ENCODE measurements at places on chromosomes 4 and X. TPM values are rescaled to one million over a fixed set of nuclear protein-coding genes. Genes with fewer than 3 reads are reported as not detected.
A peak's percentile ranks its signal among the peaks of the same experiment; 100 is the strongest.

DNA sequence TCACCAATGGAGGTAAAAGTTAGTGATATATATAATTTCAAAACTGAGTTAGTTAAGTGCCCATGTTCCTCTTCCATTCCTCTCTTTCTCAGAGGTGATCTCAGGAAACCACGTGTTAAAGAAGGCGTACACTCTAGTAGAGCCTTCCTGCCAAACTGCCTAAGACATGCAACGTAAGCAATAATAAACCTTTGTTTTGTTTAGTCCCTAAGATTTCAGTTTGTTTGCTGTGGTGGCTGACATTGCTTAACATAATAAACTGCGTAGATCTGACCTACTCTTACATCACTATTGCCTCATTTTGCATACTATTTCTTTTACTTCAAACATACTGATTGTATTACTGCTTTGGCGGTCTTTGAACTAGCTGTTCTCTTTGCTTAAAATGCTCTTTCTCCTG lies 99.2 kb downstream of the JADE1 start:
- H3K4me1 ChIP-seq, result no peaks in the 10 kb centered on the region
- H3K4me3 ChIP-seq, result no peak overlapping the region
- H3K27ac ChIP-seq, result no peak overlapping the region

DNA sequence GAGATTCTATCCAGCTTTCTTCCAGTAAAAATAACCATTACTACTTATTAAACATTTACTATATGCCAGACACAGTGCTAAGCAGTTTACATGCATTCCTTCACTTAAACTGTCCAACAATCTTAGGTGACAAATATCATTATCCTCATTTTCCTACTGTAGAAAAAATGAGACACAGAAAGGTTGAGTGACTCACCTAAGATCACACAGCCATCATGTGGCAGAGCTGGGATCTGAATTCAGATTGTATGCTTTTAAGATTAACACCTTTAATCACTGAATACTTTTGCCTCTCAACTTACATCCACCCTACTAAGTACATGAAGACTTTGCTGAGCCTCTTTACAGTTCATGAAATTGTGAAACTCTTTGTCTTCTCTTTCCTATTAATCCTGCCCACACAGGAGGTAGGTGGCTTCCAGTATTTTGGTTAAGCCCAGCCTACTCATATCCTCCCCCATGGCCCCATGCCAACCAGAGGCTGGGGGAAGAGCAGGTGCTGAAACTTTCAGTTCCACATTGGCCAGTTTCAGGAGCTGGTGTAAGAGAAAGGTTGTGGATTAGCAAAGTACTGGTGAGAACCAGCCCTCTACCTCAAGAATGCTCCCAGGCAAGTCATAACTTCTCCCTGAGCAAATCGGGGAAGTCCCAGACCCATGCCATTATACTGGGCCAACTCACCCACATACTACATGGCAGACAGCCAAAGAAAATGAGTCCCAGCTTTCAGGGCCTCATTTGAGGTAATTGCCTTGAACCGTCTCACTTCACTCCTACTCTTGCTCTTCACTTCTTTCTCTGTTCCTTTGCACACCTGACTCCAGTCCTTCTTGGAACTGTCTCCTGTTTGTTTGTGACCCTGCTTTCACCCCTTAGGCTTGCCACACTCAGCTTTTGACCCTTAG lies 211.1 kb downstream of the GUCY2F start:
- H3K27ac ChIP-seq, result peak overlapping the region; percentile 61
- DNase-seq, result peak; percentile 60
- peaks cover 6% of the 10 kb centered on the region for H3K4me1 ChIP-seq
- no peaks in the 10 kb centered on the region for H3K27me3 ChIP-seq

GRCh38 chr4:79249881-79250503 lies 75.9 kb downstream of the NAA11 start:
- no peaks in the 10 kb centered on the region for H3K36me3 ChIP-seq
- no peak overlapping the region for H3K4me3 ChIP-seq
- H3K27ac ChIP-seq, result no peak overlapping the region
- no peaks in the 10 kb centered on the region for H3K4me1 ChIP-seq
- DNase-seq, result no peak
- peaks cover 5% of the 10 kb centered on the region for H3K27me3 ChIP-seq

- DNase-seq, result no peak
- no peak overlapping the region for H3K27ac ChIP-seq
- no peaks in the 10 kb centered on the region for H3K27me3 ChIP-seq
- no peaks in the 10 kb centered on the region for H3K36me3 ChIP-seq
Observed at GRCh38 chr4:7556558-7556957, 121.8 kb upstream of the PSAPL1 start.

GRCh38 chr4:6183740-6184139 lies 16.6 kb downstream of the JAKMIP1 start:
- H3K36me3 ChIP-seq, result no peaks in the 10 kb centered on the region
- H3K27me3 ChIP-seq, result peaks cover 3% of the 10 kb centered on the region
- DNase-seq, result no peak
- H3K27ac ChIP-seq, result no peak overlapping the region
- H3K4me1 ChIP-seq, result peaks cover 13% of the 10 kb centered on the region

- no peaks in the 10 kb centered on the region for H3K4me1 ChIP-seq
- DNase-seq, result no peak
- no peak overlapping the region for H3K27ac ChIP-seq
- no peak overlapping the region for H3K4me3 ChIP-seq
Observed at GRCh38 chr4:147582386-147583060, 34.7 kb upstream of the TMEM184C start.

GRCh38 chr4:154999950-155000578 lies 208.4 kb upstream of the NPY2R start:
- no peak overlapping the region for H3K4me3 ChIP-seq
- H3K27ac ChIP-seq, result no peak overlapping the region

GRCh38 chr4:53706422-53707032 lies 115.2 kb upstream of the LNX1 start:
- DNase-seq, result no peak
- peaks cover 12% of the 10 kb centered on the region for H3K4me1 ChIP-seq
- H3K27ac ChIP-seq, result no peak overlapping the region
- no peak overlapping the region for H3K4me3 ChIP-seq
- H3K27me3 ChIP-seq, result peaks cover 28% of the 10 kb centered on the region
- H3K36me3 ChIP-seq, result no peaks in the 10 kb centered on the region

- peak within 1 kb of the TSS; percentile 77 for H3K4me3 ChIP-seq
- DNase-seq, result peak; percentile 49
- H3K27ac ChIP-seq, result no peak within 1 kb of the TSS
- no peaks in the 10 kb centered on the region for H3K36me3 ChIP-seq
- peaks cover 49% of the 10 kb centered on the region for H3K27me3 ChIP-seq
Observed at GRCh38 chr4:169270810-169271691, at the start of gene SH3RF1. Gene SH3RF1 (minus strand): TSS chr4:169270956. CDS start chr4:169269212, 1,744 bp downstream.

GRCh38 chr4:122703868-122704267 lies 28.6 kb upstream of the BBS12 start:
- H3K27me3 ChIP-seq, result no peaks in the 10 kb centered on the region
- no peak for DNase-seq
- H3K27ac ChIP-seq, result peak overlapping the region; percentile 97
- peaks cover 78% of the 10 kb centered on the region for H3K4me1 ChIP-seq
- peaks cover 53% of the 10 kb centered on the region for H3K36me3 ChIP-seq

DNA sequence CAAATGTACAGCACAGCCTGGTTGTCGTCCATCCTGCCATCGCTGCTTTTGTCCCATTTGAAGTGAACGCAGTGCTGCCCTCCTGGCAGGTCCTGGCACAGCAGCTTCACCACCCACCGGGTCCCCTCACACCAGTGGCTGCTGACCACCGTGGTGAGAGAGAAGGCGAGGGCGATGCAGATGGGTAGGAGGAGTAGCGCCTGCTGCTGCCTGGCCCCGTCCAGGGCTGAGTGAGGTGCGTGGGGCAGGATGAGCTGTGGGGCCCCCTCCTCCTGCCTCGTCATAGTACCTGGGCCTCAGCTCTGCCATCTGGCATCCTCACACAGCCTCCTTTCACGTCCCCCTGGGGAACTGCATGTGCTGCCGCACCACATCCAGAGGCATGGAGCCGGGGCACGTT lies 1.8 kb downstream of the DCAF8L2 start:
- H3K27me3 ChIP-seq, result no peaks in the 10 kb centered on the region
- no peak overlapping the region for H3K27ac ChIP-seq
- no peaks in the 10 kb centered on the region for H3K36me3 ChIP-seq
- no peak for DNase-seq
- no peak overlapping the region for H3K4me3 ChIP-seq

DNA sequence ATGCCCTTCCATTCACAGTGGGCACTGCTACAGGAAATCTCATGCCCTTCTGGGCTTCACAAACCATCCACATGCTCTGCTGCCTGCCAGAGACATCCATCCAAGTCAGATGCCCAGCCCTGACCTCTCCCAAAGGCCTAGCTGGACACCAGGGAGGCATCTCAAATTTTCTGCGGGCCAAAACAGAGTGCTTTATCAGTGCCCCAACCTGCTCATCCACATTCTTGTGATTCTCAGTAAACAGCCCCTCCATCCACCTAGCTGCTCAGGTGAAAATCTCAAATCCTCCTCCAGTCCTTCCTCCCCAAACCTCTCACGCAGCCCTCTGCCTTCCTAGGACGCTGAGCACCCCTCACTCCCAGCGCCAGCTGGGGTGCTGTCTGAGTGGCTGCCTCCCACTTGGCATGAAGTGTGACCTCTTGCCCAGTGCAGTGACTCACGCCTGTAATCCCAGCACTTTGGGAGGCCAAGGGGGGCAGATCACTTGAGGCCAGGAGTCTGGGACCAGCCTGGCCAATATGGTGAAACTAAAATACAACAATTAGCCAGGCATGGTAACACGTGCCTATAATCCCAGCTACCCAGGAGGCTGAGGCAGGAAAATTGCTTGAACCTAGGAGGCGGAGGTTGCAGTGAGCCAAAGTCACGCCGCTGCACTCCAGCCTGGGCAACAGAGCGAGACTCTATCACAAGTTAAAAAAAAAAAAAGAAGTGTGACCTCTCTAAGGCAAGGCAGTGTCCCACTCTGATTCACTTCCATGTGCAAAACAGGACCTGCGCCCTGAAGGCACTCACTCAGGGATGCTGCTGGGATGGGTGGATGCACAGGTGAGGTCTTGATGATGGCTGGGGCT lies 1.7 kb upstream of the AFAP1 start:
- no peak for DNase-seq
- no peaks in the 10 kb centered on the region for H3K27me3 ChIP-seq
- H3K36me3 ChIP-seq, result no peaks in the 10 kb centered on the region
- H3K4me3 ChIP-seq, result peak overlapping the region; percentile 2
- H3K27ac ChIP-seq, result no peak overlapping the region
- peaks cover 22% of the 10 kb centered on the region for H3K4me1 ChIP-seq

DNA sequence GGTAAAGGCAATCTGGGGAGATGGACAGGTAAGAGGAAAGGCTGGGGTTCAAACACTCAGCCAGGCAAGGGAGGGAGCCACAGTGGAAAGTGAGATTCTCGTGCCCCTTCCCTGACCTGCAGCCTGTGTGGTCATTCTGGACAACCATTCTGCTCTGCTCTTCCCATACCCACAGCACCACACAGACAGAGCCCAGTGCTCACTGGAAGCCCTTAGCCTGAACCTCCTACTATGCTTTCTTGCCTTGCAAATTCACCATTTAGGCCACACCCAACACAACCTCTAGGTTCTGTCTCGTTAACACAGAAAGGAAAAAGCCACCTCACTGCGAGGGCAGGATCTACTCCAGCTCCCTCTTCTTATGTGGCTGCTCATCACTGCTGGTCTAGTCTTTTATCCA lies 92.7 kb downstream of the SHISA3 start:
- H3K27ac ChIP-seq, result no peak overlapping the region
- no peak overlapping the region for H3K4me3 ChIP-seq
- no peak for DNase-seq
- H3K4me1 ChIP-seq, result no peaks in the 10 kb centered on the region
- H3K36me3 ChIP-seq, result no peaks in the 10 kb centered on the region

- no peak for DNase-seq
- H3K4me3 ChIP-seq, result no peak overlapping the region
- H3K4me1 ChIP-seq, result no peaks in the 10 kb centered on the region
- H3K36me3 ChIP-seq, result no peaks in the 10 kb centered on the region
Observed at GRCh38 chrX:141924293-141924692, 20.6 kb downstream of the MAGEC1 start.

GRCh38 chrX:142296421-142296820 lies 91.3 kb upstream of the MAGEC2 start:
- H3K27me3 ChIP-seq, result no peaks in the 10 kb centered on the region
- no peaks in the 10 kb centered on the region for H3K36me3 ChIP-seq
- no peak overlapping the region for H3K27ac ChIP-seq
- H3K4me3 ChIP-seq, result no peak overlapping the region
- DNase-seq, result no peak

Gene NUP54
- total RNA-seq, result 53.4 TPM

Gene CXCL1
- not detected for total RNA-seq

Gene GPC4
- total RNA-seq, result 0.05 TPM

Gene GRIA3
- not detected for total RNA-seq

Gene RBM46
- total RNA-seq, result not detected

Gene ZNF827
- 15.6 TPM for total RNA-seq

Gene GAR1
- total RNA-seq, result 24.4 TPM
